ENCODE measurements at places on chromosomes 2 and 18.

DNA sequence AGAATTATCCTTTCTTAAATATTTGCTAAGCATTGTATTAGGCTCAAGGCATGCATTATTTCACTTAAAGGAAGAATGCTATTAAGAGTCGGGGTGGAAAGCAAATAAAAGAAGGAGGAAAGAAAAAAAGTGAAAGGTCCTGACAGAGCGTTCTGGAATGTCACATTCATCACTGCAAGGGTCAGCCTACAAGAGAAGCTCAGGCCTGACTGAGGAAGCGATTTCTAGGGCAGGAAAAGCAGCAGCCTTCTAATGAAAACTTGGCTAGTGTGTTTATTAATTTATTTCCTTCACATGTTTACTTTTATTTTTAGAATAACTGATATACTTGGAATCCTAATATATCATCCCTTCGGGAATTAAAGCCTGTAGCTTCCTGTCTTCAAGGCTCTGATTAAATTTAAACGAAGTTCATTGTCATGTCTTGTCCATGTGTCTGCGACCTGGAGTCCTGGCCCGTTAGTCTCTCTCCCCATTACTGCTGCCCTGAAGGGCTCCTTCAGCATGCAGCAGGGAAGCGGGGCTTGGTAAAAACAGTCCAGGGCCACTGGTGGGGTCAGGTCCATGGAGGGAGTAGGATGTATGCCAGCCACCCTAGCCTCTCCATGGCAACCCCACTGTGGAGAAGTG lies 119.2 kb upstream of the CCDC68 start:
- no peak for DNase-seq

- peak; percentile 48 for DNase-seq
Measured at GRCh38 chr18:26470011-26470637, 78.2 kb downstream of the KCTD1 start.

- DNase-seq = no peak
Measured at GRCh38 chr2:43086451-43087221, 139.8 kb downstream of the ZFP36L2 start.

DNA sequence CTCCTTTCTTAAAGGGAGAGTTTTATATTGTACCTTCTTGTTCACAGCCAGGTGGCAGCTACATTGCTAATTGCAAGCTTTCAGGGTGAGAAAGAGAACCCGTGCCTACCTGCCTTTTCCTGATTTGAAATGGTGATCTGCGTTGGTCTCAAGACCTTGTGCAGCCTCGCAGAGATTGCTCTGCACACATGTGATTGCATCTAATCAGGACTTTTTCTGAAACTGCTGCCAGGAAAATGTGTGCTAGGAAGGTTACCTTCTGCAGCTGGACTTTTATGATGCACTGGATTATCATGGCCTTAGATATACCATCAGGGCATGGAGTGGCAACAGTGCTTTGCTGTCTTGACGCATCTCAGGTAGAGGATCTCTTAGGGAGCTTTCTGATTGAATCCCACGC lies 45.1 kb downstream of the AGAP1 start:
- DNase-seq = no peak

DNA sequence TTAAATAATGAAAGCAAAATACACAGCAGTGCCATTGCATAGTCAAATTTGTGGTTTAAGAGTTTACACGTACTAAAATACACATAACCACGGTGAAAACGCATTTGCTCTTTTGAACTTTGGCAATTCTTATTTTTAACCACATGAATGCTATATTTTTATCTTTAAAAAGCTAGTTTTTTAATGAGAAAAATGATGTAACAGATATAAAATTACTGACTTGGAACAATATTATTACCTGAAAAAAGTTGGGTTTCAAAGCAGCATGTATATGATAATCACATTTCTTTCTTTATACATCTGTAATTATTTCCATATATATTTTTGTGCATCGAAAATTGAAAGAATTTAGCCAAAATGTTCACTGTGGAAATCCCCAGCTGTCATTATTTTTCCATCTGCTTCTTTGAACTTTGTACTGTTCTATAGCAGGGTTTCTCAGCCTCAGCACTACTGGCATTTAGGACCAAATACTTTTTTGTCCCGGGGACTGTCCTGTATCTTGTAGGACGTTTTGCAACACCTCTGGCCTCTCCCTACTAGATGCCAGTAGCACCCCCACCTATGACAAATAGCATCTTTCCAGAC lies 75.9 kb upstream of the CAB39 start:
- DNase-seq = no peak

DNA sequence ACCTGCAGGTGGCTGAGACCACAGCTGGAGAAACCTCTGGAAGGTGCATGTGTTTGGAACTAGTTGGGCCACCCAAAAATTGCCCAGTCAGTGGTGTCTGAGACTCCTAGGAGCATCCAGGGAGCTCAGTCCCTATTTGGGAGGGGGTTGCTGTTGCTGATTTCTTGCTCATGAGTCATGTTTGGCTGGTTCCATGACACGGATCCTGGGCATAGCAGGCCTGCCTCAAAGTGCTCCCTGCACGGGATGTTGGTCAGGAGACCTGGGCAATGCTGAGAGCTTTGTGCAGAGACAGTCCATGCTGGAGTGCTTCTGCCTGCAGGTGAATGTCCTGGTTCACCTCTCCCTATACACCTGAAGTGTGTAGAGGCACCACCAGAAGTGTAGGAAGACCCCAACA lies 194.2 kb downstream of the GLI2 start:
- DNase-seq = no peak

GRCh38 chr2:27080140-27080469 lies 1.7 kb downstream of the EMILIN1 start:
- no peak for DNase-seq

DNA sequence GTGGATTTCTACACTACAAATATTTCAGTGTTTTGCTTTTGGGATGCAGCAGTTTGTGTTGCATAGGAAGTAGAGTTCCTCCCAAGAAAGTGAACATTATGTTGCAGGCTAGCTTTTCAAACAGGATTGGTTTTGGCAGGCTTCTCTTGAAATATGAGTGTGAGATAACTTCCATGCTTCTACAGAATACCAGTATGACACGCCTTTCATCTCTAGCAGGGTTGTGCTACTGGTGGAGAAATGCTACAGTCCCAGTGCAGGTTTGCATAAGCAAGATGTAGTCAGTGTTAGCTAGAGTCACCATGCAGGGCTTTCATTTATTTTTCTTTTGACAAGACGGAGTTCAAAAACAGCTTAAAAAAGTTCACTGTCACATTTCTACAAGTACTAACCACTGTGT lies 17.1 kb upstream of the CAVIN2 start:
- DNase-seq = no peak

GRCh38 chr18:44497757-44498490 lies 182.8 kb upstream of the SETBP1 start:
- DNase-seq = no peak

DNA sequence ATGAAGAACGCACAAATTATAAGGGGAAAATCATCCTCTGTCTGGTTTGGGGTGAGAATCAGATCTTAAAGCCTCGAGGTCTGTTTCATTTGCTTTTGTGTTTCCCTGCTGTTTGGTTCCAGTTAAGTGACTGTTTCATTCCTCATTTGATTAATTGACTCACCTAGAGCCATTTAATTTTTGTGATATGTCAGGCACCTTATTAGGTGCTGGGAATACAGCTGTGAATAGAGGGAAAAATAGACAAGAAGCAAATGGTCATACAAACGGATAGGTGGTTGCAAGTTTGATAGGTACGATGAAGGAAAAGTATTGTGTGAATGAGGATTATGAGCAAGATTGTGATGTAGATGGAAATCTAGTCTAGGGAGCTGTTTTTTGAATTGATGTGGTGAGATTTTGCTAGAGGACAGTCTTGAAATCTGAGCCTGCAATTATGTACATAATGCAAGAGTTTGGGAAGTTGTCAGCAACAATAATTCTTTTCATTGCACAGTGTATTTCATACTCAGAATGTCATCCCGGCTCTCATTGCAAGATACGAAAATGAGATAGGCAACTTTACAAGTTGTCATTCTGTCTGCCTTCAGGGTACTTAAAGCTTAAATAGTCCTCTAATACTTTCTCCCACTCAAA lies 2.2 kb downstream of the ACSL3 start:
- DNase-seq = no peak
